ENCODE measurements at places on chromosomes 6 and 20. TPM values are rescaled to one million over a fixed set of nuclear protein-coding genes. Genes with fewer than 3 reads are reported as not detected.

The CFAP206 gene
- 1.9 TPM for total RNA-seq

The TRMT11 gene
- 27.7 TPM for total RNA-seq

The CALHM5 gene
- total RNA-seq: 0.10 TPM

The KCNK16 gene
- total RNA-seq: not detected

The CABLES2 gene
- total RNA-seq: 25.3 TPM

The FLRT3 gene
- total RNA-seq: 5.7 TPM

The CDH4 gene
- 1.2 TPM for total RNA-seq

The SMLR1 gene
- not detected for total RNA-seq

The RIPOR3 gene
- total RNA-seq: not detected

The LTV1 gene
- total RNA-seq: 17.0 TPM

The ETV7 gene
- total RNA-seq: not detected

The DACT2 gene
- 0.22 TPM for total RNA-seq

The ANKRD6 gene
- 31.9 TPM for total RNA-seq

The ZNF831 gene
- not detected for total RNA-seq

The NFS1 gene
- 13.9 TPM for total RNA-seq

Data from glutamatergic neuron (in vitro differentiated cells).